Right cardiac atrium (tissue), 5 donors: ENCODE measurements at places on chromosomes 13 and 19. TPM values are rescaled to one million over a fixed set of nuclear protein-coding genes. Genes with fewer than 3 reads are reported as not detected.

DNA sequence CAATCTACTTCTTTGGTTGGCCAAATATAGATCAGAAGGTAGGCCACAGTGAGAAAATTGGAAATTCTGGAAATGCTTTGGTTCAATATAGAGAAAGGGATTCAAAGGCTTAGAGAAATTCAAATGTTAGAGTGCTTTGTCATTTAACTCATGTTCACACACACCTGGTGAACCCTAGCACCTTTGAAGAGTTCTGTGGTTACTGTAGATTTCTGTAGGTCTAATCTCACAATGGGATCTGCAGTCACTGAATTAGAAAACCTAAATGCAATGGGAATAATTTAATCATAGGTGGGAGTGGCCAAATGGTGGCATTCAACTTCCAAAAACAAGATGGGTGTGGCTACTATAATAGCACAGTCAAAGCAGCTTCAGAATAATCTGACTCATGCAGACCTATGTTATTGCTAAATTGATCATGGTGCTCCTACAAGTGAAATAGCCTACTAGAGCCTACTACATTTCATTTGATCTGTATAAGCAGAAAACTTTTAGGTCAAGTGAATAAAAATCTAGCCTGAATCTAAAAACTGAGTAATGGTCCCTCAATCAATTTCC is 1152.9 kb downstream of the PCDH9 start:
- DNase-seq = no peak

DNA sequence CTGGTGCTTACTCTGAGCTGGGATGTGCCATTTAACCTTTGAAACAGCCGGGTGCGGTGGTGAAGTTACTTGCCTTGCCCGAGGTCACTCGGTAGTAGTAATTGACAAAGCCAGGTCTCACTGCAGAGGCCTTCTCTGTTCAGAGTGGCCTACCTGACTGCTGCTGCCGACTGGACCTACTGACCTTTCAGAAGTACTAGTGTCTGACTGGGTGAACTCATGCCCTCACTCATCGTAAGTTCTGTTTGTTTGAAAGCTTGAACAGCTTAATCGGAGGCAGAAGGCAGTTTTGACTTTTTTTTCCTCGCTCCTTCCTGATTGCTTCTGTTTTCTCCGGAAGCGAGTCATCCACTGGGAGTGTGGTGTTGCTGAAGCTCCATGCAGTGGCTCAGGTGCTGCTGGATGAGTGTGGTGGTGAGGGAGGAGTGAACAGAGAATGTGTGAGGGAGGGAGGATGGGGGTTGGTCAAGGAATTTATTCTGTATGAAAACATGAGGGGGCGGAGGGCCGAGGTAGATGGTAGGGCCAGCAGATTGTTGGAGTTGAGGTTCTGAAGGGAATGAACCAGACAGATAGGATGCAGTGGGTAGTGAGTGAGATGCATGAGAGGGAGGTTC is 2.7 kb downstream of the SPINT2 start:
- no peak for DNase-seq

GRCh38 chr19:13803038-13803437 is 7.8 kb downstream of the ZSWIM4 start:
- no peak for DNase-seq

LINGO3 gene
- not detected for polyA plus RNA-seq

- DNase-seq = no peak
Observed at GRCh38 chr13:25171170-25171516, 945 bp downstream of the AMER2 start.

DNA sequence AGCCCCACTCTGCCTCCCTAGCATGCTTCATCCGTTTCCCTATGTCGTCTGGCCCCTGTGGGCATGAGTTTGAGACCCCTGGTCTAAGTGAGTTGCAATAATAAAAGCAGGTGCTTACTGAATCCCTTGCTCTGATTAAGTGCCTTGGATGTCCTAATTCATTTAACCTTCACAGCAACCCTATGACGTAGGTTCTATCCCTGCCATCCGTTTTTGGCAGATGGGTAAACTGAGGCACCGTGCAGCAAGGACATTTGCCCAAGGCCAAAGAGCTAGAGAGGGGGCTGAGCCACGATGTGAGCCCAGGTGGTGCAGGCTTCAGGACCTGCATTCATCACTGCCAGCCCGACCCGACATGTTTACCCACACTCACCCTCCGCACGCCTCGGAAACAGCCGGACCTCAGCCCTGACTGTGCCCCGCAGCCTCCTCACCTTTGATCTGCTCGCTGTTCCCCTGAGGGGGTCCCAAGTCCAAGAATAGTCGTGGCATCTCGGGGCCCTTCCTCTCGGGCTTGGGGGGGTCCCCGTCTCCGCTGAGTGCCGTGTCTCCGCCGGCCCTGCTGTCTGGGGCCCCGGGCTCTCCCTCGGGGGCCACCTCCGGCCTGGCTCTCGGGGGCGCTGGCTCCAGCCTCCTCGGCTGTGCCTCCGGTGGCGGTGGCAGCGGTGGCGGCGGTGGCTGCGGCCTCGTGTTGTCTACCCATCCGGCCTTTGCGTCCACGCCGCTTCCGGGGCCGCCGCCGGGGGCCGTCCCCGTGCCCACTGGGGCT is 14.5 kb downstream of the LMTK3 start:
- no peak for DNase-seq

STOML3 gene
- polyA plus RNA-seq = not detected

DNA sequence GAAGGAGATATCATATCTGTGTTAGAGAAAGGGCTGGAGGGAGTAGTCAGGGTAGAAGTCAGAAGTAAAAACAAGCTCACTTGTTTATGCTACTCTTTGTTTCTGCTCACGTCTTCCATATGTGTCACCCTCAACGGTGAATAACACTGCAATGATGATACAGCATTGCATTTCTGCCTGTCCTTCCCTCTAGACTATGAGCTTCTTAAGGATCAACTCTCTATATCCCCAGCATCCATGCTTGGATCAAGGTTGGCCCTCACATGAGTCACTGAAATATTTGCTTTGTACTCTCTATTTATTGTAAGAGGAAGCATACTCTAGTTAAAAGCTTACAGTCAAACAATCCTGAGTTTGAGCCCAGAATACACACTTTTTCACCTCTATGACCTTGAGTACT is 406.0 kb downstream of the RFC3 start:
- no peak for DNase-seq

- no peak for DNase-seq
Observed at GRCh38 chr13:27264648-27265047, 6.0 kb upstream of the RASL11A start.

GRCh38 chr19:41879670-41880328 is 2.7 kb downstream of the CD79A start:
- no peak for DNase-seq
